ENCODE measurements at places on chromosomes 5 and 9.

- no peak for DNase-seq
Measured at GRCh38 chr9:136696502-136696901, 9.2 kb upstream of the AGPAT2 start.

DNA sequence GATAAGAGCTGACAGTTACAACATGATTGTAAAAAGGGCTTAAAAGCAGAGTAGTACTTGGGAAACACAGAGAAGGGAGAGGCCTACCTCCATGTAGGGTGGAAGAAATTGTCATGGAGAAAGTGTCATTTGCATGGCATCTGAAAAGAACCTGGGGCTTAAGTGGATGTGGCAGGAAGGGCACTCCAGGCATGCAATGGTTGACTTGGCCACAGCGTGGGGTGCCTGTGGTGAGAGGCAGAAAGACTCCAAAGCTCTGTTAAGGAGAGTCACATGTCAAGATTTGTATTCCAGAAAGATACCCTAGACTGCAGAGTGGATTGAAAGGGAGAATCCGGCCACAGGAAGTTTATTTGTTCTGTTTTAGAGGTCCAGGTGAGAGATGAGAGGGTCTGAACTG is 2.4 kb downstream of the POLR3G start:
- DNase-seq: peak; percentile 35

GRCh38 chr9:118059484-118060278 is 355.5 kb downstream of the TLR4 start:
- peak; percentile 2 for DNase-seq

DNA sequence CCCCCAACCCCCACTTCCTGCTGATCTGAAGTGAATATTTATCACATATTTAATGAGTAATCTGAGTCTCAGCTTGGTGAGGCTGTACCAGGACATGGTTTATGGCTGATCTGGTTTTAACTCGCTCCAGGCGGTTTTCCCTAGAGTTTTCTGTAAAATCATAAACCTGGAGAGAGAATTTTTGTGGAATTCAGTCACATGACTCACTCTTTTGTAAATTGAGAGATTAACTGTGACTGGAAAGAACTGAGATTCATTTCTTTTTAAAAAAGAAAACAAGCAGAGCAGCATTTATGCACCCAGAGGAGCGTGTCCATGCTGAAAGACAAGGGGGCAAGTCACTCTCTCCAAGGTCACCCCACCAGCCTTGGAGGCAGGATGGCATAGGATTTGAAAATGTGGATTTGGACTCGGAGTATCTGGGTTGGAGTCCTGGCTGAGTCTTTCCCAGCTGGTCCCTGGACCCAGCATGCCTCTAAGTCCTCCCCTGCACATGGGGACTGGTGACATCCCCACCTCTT is 81.8 kb downstream of the ZNF618 start:
- DNase-seq: no peak

- no peak for DNase-seq
Measured at GRCh38 chr5:150346592-150346991, 10.9 kb upstream of the TCOF1 start.

DNA sequence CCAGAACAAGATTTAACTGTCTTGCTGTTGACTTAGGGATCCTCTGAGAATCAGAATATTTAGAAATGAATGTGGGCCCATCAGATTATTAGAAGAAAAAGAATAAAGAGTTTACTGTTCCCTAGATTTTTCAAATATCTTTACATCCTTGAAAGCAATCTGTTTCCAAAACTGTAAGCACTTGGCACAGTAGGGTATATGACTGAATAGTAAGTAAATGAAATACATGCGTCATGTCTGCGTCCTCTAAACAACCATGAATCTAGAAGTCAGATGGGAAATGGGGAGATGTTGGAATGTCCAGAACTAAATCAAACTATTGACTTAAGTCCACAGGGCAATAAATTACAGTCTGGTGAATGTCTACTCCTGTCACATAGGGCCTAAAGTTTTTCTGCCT is 26.1 kb downstream of the TTC23L start:
- no peak for DNase-seq

GRCh38 chr5:40689438-40689837 is 9.7 kb downstream of the PTGER4 start:
- no peak for DNase-seq
